ENCODE measurements at places on chromosomes 3 and 15. TPM values are rescaled to one million over a fixed set of nuclear protein-coding genes. Genes with fewer than 3 reads are reported as not detected.

DNA sequence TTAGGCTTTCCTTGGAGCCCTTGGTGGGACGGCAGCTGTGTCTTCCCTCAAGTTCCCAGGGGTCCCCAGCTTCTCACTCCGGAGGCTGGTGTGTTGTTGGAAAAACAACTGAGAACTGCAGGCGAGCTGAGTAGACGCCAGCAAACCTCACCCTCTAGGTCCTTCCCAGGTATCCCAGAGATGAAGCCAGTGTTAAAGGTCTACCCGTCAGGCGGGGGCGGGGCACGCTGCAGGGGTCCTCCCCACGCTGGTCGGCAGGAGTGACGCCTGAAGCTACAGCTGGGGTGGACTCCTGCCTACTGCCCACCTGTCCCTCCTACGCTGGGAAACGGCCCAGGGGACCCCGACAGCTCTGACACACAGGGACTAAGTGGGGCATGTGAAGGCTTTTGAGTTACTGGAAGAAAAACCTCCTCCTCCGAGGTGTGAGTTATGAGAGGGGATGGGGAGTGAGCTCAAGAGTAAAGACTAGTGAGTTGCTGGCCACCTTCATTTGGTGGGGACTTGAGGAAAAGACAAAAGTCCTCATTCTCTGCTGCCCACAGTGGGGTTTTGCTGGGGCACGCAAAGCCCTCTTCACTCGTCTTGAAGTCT is 32.2 kb upstream of the SNRPA1 start:
- no peak for DNase-seq

Gene IGDCC3
- 0.10 TPM for total RNA-seq

- DNase-seq = no peak
These were observed 26.1 kb downstream of the PPP1R2 start for GRCh38 chr3:195517030-195517429.

- no peak for DNase-seq
These were observed 2.3 kb upstream of the MBNL1 start for GRCh38 chr3:152266221-152266995.

- DNase-seq = no peak
These were observed 95.5 kb downstream of the CCNL1 start for GRCh38 chr3:157064402-157064801.
